ENCODE measurements at places on chromosomes 1 and 21. TPM values are rescaled to one million over a fixed set of nuclear protein-coding genes. Genes with fewer than 3 reads are reported as not detected.

Gene EVA1C
- total RNA-seq: 6.9 TPM

Gene PLXNA2
- 1.3 TPM for total RNA-seq

Gene SPRR2D
- not detected for total RNA-seq

Gene PDZK1
- total RNA-seq: not detected

Gene VAV3
- 11.4 TPM for total RNA-seq

Gene SLC1A7
- not detected for total RNA-seq

Gene DAB1
- not detected for total RNA-seq

Gene TRIM17
- total RNA-seq: 1.4 TPM

Gene HRNR
- total RNA-seq: not detected

Gene CBS
- not detected for total RNA-seq

Gene PGLYRP4
- total RNA-seq: not detected

Gene ADAMTS5
- not detected for total RNA-seq

Gene VANGL2
- total RNA-seq: not detected

Gene IL20
- not detected for total RNA-seq

Gene DCDC2B
- total RNA-seq: not detected

Gene CRYAA
- not detected for total RNA-seq

Gene HCRTR1
- total RNA-seq: not detected

Gene ALDH9A1
- total RNA-seq: 22.0 TPM

Gene KISS1
- total RNA-seq: not detected

Gene KCNJ15
- total RNA-seq: not detected

Gene OR2M3
- total RNA-seq: not detected

Gene RGS18
- total RNA-seq: 0.24 TPM

Gene LCA5L
- not detected for total RNA-seq

Gene WLS
- total RNA-seq: not detected

Gene ZNF648
- not detected for total RNA-seq

Gene CD1B
- total RNA-seq: not detected

Gene KRTAP7-1
- not detected for total RNA-seq

Gene LMX1A
- total RNA-seq: not detected

Gene SORT1
- total RNA-seq: 0.73 TPM

Gene TENT5C
- 146 TPM for total RNA-seq

Gene THEM4
- 16.8 TPM for total RNA-seq

Gene SGIP1
- not detected for total RNA-seq

Gene STMN1
- 18.5 TPM for total RNA-seq

Gene OR6K3
- total RNA-seq: not detected

Gene MRAP
- total RNA-seq: not detected

Gene C2CD2
- total RNA-seq: 7.8 TPM

Gene NBPF6
- not detected for total RNA-seq

Gene HOOK1
- 14.4 TPM for total RNA-seq

Gene RAVER2
- 1.1 TPM for total RNA-seq

Gene SESN2
- 15.0 TPM for total RNA-seq

Gene S100A7A
- not detected for total RNA-seq

Gene DDX59
- total RNA-seq: 24.0 TPM

Gene LY9
- total RNA-seq: 104 TPM

Gene FGR
- total RNA-seq: 1.4 TPM

Gene BTBD19
- 24.9 TPM for total RNA-seq

Data from CD8-positive, alpha-beta T cell (primary cell).